ENCODE measurements at places on chromosomes 5 and 9.

DNA sequence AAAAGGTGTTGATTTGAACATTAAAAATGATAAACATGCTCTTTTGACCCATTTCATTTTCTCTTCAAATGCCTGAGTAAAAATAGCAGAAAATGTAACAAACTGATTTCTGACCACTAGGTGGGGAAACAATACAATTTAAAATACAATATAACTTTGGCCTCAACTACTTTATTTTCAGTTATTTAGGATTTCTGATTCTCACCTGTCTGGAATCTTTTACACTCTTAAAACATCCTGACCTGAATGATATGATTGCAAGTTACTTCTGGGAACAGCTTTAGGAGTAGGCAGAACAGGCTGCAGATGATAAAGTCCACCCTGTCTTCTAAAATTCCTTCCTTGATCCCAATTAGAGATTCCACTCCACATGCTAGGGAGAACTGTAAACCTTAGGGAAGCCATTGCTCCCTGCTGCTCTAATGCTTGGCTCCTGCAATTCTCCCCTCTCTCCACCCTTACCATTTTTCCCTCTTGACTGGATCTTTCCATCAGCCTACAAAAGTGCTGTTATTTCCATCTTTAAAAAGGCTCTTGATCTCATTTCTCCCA, 70.3 kb downstream of the FYB1 start:
- no peak for DNase-seq

- DNase-seq, result no peak
Measured at GRCh38 chr9:68455451-68455850, 85.2 kb downstream of the TMEM252 start.

GRCh38 chr5:36739751-36740221, 133.4 kb downstream of the SLC1A3 start:
- DNase-seq, result no peak

- no peak for DNase-seq
Measured at GRCh38 chr9:37999588-38000189, 69.3 kb downstream of the SHB start.

DNA sequence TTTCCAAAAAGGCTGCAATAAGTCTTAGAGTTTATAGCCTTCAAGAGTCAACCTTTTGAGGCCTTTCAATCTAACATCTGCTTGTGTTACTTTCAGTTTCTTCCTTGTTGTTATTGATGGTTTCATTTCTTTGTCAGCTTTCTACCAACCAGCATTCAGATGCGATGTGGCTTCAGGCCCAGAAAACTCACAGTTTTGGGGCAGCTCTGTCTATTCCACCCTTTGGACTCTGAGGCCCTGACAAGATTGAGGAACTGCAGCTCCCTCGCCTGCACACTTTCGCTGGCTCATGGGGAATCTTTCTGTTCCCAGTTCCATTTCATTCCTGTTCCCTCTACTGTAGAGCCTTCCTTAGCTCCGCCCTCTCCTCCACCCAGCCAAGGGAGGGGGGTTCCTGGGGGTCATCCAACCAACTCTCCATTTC, 13.3 kb upstream of the WHRN start:
- no peak for DNase-seq

GRCh38 chr5:113678924-113679575, 165.6 kb downstream of the YTHDC2 start:
- DNase-seq, result no peak

DNA sequence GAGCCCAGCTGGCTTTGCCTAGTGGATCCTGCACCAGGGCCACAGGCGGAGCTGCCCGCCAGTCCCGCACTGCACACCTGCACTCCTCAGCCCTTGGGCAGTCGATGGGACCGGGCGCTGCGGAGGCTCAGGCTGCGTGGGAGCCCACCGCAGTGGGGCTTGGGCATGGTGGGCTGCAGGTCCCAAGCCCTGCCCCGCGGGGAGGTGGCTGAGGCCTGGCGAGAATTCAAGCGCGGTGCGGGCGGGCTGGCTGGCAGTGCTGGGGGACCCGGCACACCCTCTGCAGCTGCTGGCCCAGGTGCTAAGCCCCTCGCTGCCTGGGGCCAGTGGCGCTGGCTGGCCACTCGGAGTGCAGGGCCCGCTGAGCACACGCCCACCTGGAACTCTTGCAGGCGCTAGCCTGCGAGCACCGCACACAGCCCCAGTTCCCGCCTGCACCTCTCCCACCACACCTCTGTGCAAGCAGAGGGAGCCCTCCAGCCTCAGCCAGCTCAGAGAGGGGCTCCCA, 125.7 kb upstream of the OTULINL start:
- no peak for DNase-seq

DNA sequence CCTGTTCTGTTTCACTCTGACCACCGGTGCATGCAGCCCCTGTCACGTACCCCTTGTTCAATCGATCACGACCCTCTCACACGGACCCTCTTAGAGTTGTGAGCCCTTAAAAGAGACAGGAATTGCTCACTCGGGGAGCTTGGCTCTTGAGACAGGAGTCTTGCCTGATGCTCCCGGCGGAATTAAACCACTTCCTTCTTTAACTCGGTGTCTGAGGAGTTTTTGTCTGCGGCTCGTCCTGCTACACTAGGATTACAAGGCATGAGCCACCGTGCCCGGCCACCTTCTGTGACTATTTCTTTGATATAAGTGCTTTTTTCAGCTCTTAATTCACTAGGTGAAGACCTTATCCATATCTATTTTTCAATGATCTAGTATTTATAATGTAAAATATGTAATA, 167.5 kb downstream of the TTC39B start:
- DNase-seq, result no peak

DNA sequence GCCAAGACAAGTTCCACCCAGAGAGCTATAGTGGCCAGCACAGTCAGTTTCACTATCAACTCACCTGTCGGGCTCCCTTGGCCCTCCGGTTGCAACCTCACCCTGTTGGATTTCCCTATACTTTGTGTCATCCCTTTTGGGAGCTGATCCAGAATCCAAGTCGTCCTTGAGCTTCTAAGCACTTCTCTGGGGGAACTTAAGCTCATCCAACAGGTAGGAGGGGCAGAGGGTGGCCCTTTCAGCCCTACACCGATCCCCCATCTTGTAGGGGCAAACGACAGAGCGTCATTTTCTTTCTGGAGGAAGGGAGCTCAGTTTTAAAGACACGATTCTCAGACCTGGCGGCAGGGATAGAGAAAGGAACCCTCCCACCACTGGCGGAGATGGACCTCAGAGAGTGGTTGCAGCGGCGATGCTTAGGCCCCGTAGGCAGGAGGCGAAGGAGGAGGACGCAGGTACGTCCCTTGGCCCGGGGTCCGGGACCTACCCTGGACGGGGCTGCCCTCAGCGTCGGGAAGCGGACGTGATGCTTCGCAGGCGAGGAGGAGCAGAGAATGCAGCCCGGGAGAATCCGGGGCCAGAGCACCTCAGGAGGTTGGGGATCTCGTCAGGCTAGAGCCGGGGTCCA, 519 bp downstream of the ZER1 start:
- no peak for DNase-seq

DNA sequence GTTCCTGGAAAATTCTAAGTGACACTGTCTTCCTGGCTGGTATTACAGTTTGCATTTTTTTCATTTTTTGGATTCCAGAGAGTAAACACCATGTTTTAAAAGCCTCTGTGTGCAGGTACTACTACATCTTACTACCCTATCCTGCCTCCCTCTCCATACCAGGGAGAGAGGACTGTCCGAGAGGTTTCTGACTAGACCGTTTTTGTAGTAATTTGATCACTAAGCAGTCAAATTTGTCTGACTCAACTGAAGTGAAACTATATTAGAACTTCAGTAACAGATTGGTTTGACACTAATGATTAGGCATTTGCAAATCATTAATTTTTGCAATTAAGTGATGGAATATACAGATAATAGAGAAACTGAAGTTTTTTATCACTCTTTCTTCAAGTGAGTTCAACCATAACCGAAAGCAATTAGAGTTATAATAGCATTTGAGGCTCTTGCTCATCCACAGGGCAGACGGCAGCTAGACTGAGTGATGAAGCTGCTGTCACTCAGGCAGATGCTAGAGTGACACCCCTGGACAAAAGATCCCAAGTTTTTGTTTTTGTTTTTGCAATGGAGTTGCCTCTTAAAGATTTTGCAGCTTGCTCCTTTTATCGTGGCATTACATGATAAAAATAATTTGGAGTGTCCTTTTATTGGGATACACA, 44.3 kb downstream of the SMARCA2 start:
- no peak for DNase-seq

GRCh38 chr9:96158147-96158546, 143.8 kb downstream of the HSD17B3 start:
- no peak for DNase-seq

DNA sequence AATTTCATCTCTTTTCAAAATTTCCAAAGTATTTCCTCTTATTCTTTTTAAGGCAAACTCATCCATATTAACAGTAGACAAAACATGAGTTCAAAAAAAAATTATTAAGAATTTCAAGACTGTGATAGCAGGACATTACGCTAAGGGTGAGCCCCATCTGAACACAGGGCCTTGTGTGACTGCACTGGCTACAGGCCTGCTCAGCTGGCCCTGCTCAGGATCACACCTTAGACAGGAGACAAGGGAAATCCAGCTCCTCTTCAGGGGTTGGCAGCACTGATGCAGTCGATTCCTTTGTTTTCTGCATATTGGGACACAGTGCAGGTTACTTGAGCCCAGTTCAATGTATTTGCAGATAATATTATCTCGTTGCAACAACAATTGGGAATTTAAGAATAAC, 444.7 kb downstream of the PLK2 start:
- no peak for DNase-seq

DNA sequence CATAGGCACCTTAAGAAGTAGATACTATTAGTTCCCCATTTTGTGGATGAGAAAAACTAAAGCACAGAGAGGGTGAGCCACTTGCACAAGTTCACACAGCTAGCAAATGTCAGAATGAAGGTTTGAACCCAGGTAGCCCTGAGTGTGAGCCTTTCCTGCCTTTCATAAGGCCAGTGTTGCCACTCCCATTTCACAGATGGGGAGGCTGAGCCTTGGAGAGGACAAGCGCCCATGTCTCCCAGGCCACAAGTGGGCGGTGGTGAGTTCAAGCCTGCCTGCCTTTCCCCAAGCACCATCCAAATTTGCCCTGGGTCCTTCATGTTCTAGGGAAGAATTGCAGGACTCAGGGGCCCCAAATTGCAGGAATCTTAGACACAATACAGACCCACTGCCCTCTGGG, 50.6 kb downstream of the LHX2 start:
- DNase-seq, result no peak

GRCh38 chr9:137218212-137218753, 3.8 kb downstream of the RNF208 start:
- no peak for DNase-seq

DNA sequence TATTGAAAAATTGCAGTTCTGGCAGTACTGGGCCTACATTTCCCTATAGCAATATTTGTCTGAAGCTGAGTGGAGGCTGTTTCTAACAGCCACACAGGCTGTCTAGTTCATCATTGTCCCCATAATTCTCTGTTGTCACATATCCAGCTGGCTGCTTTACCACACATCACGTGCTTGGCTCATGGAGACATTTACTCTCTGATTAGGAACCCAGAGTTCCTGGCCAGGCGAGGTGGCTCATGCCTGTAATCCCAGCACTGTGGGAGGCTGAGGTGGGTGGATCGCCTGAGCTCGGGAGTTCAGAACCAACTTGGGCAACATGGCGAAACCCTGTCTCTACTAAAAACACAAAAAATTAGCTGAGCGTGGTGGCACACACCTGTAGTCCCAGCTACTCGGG, 81.4 kb downstream of the PGM5 start:
- no peak for DNase-seq

- peak; percentile 50 for DNase-seq
Measured at GRCh38 chr5:72076621-72077300, 30.5 kb upstream of the MAP1B start.

- no peak for DNase-seq
Measured at GRCh38 chr9:110298043-110298605, 39.5 kb downstream of the TXNDC8 start.

DNA sequence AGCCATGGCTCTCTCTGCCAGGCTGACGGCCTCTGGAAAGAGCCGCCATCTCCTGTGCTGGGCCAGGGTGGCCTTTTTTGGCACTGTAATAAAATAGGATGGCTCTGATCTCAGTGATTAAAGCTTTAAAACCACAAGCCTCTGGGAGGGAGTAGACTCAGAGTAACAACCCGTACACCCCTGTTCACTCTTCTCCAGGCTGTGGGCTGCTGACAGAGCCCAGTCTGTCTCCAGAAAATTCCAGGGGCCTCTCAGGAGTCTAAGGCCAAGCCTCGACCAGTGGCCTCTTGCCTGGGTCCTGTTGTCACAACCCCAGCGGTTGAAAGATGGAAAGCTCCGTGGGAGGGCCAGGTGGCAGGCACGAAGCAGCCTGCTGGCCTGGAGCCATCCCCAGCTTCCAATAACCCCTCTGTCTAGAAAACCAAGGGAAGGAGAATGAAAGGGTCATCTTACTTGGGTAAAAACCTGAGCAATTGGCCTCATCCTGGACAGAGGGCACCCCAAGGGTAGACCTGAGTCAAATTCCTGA, 286.7 kb upstream of the ZNF462 start:
- no peak for DNase-seq
